ENCODE measurements at places on chromosomes 7 and 10.

DNA sequence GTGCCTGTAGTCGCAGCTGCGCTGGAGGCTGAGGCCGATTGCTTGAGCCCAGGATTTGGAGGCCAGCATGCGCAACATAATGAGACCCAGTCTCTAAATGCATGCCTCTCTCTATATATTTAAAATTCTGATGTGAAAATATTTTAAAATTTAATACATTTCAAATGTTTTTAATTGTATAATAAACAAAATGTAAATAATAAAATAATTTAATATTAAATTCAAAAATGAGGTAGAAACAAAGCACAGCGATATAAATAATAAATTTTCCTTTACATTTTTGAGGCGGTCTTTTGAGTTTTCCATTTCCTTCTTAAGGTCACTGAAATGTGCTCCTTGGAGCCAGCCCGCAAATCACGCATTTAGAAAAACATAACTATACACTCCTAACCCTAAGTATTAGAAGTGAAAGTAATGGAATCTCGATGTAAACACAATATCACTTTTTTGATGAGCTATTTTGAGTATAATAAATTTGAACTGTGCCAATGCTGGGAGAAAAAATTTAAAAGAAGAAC is 523 bp upstream of the CDK1 start:
- no peak for DNase-seq

DNA sequence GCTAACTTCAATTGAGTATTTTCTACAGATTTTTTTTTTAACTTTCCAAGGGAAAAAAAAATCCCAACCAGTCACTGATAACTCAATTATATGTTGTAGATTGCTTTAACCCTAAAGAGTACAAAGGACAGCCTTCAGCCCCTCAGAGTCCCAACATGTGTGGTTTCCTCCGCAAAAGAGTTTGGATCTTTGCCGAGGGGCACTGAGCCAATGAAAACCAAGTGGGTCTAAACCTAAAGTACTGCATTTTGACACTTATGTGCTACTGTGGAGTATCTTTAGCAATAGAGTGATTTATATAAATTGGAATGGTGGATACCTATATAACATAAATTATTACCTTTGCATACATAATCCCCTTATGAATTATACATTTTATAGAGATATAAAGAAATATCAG is 91.5 kb downstream of the SEMA3D start:
- DNase-seq = no peak

- DNase-seq = no peak
Measured at GRCh38 chr7:99083068-99083651, 60.7 kb downstream of the SMURF1 start.

DNA sequence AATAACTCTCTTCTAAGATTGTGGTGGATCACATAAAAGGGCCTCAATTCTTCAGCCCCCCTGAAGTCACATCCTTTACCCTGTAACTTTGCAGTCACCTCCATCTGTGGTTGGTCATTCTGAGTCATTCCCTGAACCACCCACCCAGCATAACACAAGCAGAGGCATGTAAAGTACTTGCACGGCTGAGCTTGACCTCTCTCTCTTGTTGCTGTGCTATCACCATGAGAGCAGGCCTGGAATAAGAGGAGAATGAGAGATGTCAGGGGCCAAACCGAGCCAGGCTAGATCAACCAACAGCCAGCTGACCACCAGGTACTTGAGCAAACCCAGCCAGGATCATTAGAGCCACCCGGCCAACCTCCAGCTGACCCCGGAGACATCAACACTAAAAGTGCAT is 13.5 kb upstream of the STK17A start:
- DNase-seq = no peak

GRCh38 chr10:52483587-52483986 is 169.5 kb downstream of the DKK1 start:
- DNase-seq = no peak

DNA sequence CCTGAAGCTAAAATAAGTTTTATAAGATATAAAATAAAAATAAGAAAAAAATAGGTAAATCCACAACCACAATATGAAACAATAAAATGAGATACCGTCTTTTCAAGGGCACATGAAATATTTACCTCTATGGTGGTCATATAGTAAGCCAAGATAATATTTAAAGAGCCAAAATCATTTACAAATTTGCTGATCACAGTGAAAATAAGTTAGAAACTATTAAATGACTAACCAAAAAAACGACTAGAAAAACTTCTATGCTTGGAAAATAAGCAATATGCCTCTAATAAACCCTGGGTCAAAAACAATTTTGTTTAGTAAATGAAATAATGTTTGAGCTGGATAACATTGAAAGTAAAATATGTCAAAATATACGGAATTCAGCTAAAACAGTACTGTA is 535.2 kb downstream of the GRID1 start:
- no peak for DNase-seq

GRCh38 chr7:44541028-44541869 is at the start of gene NPC1L1:
NPC1L1 (minus strand) TSS chr7:44541330; CDS start chr7:44541259, 71 bp downstream.
- DNase-seq = no peak

GRCh38 chr10:27188259-27188658 is 33.1 kb downstream of the MASTL start:
- DNase-seq = no peak

GRCh38 chr7:128406314-128407232 is 3.2 kb downstream of the IMPDH1 start:
- no peak for DNase-seq

- DNase-seq = no peak
Measured at GRCh38 chr10:78426181-78426580, 392.5 kb downstream of the RPS24 start.

DNA sequence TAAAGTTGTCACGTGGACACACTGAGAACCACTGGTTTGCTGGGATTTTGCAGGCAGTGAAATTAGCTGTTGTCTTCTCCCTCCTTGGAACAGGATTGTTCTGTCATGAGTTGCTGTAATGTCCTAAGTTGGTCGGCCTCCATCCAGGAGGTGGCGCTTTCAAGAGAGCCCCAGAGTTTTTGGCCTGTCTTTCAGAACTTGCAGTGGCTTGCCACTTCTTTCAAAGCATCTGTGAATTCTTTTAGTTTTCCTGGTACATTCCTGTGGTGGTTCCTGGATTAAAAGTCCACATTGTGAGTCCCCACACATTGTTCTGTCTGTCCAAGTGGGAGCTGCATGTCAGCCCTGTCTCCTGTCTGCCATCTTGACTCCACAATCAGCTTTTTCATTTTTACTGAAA is 133.8 kb downstream of the PON1 start:
- DNase-seq = no peak

GRCh38 chr10:94315975-94316464 is 46.7 kb downstream of the NOC3L start:
- DNase-seq = no peak

DNA sequence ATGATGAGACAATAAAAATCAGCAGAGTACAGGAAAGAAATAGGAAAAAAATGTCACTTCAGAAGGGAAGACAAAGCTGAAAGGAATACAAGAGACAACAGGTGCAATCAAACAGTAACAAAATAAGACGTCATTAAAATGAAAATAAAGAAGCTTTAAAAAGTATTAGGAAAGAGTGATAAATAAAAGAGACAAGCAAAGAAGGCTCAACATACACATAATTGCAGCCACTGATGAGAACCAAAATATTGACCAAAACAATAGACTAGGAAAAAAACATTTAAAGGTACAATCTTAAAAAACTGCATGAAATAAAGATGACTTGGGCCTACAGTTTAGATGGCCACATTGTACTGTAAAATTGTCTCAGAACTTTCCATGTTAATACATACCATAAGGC is 160.5 kb upstream of the MINDY3 start:
- no peak for DNase-seq

DNA sequence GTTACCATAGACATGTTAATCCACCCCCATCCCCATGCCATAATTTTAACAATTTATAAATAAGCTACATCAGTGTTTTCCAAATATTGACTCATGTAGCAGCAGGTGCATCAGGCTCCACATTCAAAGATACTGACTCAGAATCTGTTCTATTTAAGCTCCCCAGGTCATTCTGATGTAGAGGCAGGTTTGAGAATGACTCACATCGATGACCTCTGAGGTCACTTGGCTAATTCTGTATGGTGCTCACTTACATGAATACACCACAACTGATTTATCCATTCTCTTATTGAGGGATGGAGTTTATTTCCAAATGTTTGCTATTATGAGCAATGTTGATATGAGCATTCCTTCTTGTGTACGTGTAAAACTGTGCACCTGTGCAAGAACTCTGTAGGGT is 1159.0 kb downstream of the TYW1 start:
- no peak for DNase-seq

DNA sequence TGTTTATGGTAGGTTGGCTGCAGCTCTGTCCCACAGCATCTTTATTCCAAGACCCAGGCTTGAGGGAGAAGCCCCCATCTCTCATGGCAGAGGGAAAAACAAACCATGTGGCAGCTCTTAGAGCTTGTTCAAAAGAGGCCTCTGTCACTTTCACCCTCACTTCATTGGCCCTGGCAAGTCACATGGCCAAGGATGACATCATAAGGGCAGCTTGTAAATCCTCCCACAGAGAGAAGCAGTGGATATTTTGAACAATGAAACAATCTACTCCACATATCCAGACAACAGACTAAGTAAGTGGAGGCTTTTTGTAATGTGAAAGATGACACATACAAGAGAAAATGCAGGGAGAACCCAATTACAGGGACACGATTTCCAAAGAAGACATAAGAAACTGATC is 108.1 kb downstream of the GRID1 start:
- no peak for DNase-seq

DNA sequence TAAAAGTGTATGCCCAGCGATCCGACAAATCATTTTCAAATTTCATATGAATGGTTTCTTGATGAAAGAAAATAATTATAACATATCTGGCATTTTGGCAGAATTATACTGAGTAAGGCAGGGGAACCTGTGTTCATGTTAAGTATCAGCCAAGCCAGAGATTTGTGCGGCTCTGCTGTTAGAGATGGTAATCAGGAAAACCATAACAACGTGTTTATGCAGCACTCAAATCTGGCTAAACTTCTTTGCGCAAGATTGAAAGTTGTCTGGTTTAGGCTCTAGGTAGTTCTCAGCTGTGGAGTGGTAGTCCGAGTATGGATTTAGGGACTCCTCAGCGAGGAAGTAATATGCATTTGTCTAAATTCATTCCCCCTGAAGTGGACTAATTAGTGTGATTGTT is 8.9 kb upstream of the CTBP2 start:
- DNase-seq = no peak

GRCh38 chr10:49661140-49661856 is 18.2 kb upstream of the C10orf53 start:
- peak; percentile 2 for DNase-seq

GRCh38 chr7:14504134-14504533 is 398.4 kb downstream of the DGKB start:
- DNase-seq = no peak

DNA sequence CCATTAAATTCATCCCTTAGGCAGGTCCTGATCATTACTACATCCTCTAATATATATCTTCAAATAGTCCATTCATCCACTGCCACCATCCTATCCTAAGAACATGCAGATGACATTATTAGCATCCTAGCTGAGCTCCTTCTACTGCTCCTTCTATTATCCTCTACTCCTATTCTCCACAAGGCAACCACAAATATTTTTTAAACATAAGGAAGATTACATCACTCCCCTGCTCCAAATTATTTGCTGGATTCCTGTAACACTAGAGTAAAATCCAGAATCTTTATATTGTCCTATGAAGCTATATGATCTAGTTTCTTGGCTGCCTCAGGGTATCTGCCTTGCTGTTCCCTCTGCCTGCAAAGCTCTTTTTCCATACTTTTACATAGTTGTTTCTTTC is 176.3 kb upstream of the SLC26A5 start:
- no peak for DNase-seq

GRCh38 chr10:85851325-85851724 is 515.3 kb downstream of the GRID1 start:
- no peak for DNase-seq

GRCh38 chr10:1210667-1211066 is 154.5 kb downstream of the WDR37 start:
- DNase-seq = no peak

- no peak for DNase-seq
Measured at GRCh38 chr10:114212153-114212552, 26.9 kb upstream of the VWA2 start.

- DNase-seq = no peak
Measured at GRCh38 chr10:79223091-79224048, 123.9 kb upstream of the PPIF start.

DNA sequence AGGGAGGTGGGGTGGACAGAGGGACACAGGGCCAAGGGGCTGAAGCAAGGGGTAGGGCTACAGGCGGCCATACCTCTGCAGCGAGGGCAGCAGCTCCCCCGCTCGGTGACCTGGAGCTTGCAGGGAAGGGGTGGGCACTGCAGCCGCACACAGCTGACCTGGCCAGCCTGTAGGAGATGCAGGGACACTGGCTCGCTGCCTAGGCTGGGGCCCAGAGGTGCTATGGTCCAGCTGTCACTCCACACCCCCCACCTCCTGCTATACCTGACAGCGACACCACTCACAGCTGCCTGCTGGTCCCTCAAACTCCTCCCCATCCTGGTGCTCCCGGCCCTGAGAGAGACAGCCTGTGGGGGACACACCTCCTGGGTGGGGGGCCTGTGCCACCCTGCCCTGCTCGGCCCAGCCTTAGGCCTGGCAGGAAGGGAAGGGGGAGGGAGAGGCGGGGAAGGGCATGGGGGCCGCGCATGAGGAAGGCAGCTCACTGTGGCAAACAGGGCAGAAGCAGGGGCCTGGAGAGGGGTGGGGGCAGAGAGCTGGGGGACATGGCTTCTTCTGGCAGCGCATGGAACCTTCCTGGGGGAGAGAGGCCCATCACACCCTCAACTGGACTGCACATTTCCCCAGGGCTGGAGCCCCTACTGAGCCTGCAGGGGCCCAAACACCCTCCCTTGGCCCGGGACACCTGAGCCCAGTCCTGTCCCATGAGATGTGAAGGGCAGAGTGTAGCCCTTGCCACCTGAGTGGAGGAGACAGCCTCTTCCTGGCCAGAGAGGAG is 23.9 kb downstream of the ATP6V1F start:
- no peak for DNase-seq

DNA sequence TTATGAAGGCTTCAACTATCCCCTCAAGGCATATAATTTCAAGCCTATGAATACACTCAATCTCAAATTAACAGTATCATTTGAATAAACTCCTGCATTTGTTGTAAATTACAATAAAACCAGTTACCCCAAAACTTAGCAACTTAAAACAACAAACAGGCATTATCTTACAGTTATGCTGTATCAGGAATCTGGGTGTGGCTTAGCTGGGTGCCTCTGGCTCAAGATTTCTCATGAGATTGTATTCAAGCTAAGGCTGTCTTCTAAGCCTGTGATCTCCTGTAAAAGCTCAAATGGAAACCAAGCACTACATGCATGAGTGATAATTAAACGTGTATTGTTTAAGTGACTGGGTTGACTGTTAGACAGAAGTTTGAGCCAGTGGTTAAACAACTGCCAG is 341.0 kb upstream of the PHF14 start:
- DNase-seq = no peak
